ENCODE measurements at places on chromosomes 6 and 20. TPM values are rescaled to one million over a fixed set of nuclear protein-coding genes. Genes with fewer than 3 reads are reported as not detected.

DNA sequence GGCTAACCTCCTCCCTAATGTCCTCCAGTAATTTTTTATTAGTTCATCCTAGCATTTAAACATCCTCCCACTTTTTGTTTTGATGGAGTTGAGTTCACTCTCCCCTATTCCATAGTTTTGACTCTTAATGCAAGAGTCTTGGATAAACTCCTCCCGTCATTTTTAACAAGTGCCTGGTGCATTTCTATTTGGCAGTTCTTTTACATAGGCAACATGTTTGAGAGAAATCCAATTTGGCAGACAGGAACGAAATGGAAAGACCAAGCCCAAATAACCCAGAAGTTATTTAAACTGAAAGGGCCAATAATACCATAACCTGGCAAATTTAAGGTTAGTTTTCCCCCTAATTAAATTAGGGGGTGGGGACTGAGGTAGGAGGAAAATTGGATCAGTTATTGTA is 291.5 kb upstream of the MANEA start:
- no peaks in the 10 kb centered on the region for H3K4me1 ChIP-seq
- H3K36me3 ChIP-seq: no peaks in the 10 kb centered on the region
- H3K27me3 ChIP-seq: no peaks in the 10 kb centered on the region
- H3K4me3 ChIP-seq: no peak overlapping the region
- H3K27ac ChIP-seq: no peak overlapping the region
- DNase-seq: no peak

The HSPA12B gene
- total RNA-seq: 0.08 TPM

DNA sequence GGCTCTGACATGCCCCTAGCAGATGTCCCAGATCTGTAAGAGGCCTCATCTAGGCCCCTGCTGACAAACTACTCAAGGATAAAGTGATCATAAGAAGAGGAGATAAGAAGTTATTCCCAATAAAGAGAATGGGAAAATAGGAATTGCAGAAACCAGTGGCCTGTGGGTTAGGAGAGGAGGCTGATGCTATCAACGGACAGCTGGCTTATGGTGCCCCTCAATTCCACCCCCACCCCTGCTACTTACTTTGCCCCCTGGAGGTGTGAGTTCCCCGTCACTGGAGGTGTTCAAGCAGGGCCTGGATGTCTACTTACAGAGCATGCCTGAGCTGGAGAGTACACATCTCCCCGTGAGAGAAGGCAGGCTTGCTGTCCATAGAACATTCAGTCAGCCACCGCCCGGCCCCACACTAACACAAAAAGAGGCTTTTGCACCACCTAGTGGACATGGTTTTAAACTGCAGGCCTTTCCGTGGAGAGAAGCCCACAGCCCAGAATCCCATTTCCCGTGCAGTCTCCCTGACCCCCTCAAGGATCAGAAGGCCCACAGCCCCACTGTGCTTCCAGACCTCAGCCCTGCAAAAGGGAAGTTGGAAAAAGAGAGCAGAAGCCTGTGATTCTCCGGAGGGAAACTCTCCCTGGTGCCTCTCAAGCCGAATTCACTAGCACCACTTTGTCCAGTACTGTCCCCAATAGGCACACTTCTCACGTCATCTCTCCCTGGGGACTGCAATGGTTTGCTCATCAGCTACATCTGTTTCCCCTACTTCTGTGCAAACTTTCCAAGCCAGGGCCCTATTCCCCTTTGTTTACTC is 23.8 kb upstream of the BNIP5 start:
- peaks cover 27% of the 10 kb centered on the region for H3K4me1 ChIP-seq
- H3K36me3 ChIP-seq: peaks cover 21% of the 10 kb centered on the region
- H3K27ac ChIP-seq: no peak overlapping the region
- H3K4me3 ChIP-seq: no peak overlapping the region
- peaks cover 6% of the 10 kb centered on the region for H3K27me3 ChIP-seq
- peak; percentile 77 for DNase-seq

The NKX2-2 gene
- total RNA-seq: not detected

DNA sequence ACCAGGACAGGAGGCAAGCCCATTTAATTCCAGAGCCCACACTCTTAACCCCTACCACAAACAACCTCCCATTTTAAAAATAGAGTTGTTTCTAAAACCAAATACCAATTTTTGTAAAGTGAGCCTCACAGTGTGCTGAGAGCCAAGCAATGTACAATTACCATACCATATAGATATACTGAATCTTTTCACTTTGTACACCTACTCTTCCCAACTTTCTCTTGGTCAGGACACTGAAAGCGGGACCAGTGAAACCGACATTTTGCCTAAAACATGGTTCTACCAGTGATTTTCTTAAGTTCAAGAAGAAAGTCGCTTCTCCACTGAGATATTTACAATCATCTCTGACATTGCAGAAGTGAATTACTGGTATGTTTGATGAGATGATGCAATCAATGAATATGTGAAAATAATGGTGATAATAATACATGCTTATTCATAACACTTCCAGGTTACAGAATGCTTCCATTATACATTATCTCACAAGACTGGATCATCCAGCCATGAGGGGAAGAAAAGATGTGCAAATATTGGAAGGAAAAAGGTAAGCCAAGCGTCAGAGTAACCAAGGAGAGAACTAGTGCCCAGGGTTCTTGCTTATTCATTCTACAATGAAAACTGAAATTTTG is 74.1 kb downstream of the HIVEP2 start:
- H3K36me3 ChIP-seq: peaks cover 26% of the 10 kb centered on the region
- H3K4me3 ChIP-seq: no peak overlapping the region
- H3K27ac ChIP-seq: peak overlapping the region; percentile 32
- H3K27me3 ChIP-seq: no peaks in the 10 kb centered on the region
- H3K4me1 ChIP-seq: peaks cover 76% of the 10 kb centered on the region
- no peak for DNase-seq

DNA sequence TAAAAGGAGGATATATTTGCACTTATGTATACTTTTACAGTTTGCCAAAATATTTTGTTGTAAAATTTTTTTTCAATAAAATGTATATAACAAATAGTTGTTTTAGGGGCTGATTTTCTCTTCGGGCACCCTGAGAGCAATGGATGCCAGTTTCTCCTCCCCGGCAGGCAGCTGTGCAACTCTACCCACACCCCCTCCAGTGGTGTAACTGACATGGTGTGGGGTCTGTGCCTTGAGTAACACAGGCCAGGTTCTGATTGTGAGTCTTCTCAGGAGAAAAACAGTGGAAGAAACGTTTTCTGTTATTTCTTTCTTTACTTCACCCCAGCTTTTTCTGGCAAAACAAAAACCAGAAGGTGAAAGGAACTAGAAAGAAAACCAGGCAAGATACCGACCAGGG is 6.1 kb downstream of the FOXF2 start:
- no peak for DNase-seq
- H3K27me3 ChIP-seq: peaks cover 71% of the 10 kb centered on the region
- no peak overlapping the region for H3K4me3 ChIP-seq
- no peak overlapping the region for H3K27ac ChIP-seq

- no peaks in the 10 kb centered on the region for H3K4me1 ChIP-seq
- H3K4me3 ChIP-seq: no peak overlapping the region
- no peak overlapping the region for H3K27ac ChIP-seq
- no peak for DNase-seq
- no peaks in the 10 kb centered on the region for H3K36me3 ChIP-seq
These were observed 14.6 kb upstream of the SLC22A2 start for GRCh38 chr6:160273196-160273595.

- no peaks in the 10 kb centered on the region for H3K27me3 ChIP-seq
- H3K4me1 ChIP-seq: peaks cover 5% of the 10 kb centered on the region
- DNase-seq: no peak
- peaks cover 2% of the 10 kb centered on the region for H3K36me3 ChIP-seq
- H3K4me3 ChIP-seq: no peak overlapping the region
- H3K27ac ChIP-seq: no peak overlapping the region
These were observed 284.0 kb upstream of the RUNX2 start for GRCh38 chr6:45044086-45044485.

The GABRR1 gene
- not detected for total RNA-seq

The NKAIN4 gene
- total RNA-seq: not detected

The ROMO1 gene
- total RNA-seq: 114 TPM

The RIMS4 gene
- not detected for total RNA-seq

The UNC5CL gene
- 2.3 TPM for total RNA-seq

DNA sequence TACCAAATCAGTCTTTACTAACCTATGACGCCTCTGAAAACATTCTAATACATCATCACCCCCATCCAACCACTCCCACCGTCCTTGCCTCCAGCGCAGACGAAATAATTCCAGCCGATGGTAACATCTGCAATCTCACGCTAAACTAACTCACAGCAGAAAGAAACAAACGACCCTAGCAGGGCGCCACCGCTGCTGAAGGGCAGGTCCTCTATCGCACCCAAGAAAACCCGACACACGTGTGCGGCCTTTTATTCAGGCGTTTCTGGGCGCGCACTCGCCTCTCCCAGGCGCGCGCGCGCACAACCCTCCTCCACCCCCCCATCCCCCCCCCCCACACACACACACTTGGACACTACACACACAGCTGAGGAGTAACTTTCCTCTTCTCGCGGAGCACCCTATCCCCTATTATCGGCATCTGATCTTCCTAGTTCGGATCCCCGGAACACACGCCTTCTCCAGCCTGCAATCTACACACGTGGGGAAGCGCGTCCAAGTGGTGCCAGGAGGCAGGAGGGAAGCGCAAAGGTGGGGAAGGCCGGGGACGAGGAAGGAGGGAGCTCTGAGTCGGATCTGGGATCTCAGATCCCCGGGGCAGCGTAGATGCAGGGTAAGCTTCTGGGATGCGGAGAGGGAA is 1.4 kb downstream of the GFOD1 start:
- peak overlapping the region; percentile 79 for H3K4me3 ChIP-seq
- H3K36me3 ChIP-seq: no peaks in the 10 kb centered on the region
- DNase-seq: no peak
- peaks cover 24% of the 10 kb centered on the region for H3K27me3 ChIP-seq
- peaks cover 43% of the 10 kb centered on the region for H3K4me1 ChIP-seq

- no peak overlapping the region for H3K4me3 ChIP-seq
- H3K4me1 ChIP-seq: peaks cover 17% of the 10 kb centered on the region
- H3K27me3 ChIP-seq: no peaks in the 10 kb centered on the region
These were observed 50.2 kb downstream of the VAPB start for GRCh38 chr20:58438970-58439808.

The FILIP1 gene
- total RNA-seq: not detected

The VSX1 gene
- not detected for total RNA-seq

DNA sequence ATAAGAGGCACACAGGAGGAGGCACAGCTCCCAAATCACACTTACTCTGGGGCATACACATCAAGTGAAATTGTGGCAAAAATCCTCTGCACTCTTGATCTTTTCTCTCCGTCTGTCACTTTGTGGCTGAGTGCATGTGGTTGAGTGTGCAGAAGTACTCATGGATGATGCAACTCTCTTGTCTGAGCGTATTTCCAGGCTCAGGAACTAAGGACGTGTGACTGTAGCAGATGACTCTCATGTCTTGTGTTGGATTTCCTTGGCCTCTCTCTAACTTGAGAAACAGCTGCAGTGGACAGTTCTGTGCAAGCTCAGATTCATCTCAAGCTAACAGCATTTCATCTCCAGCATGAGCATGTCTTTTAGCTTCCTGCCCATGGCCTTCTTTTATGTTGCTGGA is 245.4 kb upstream of the FLRT3 start:
- no peaks in the 10 kb centered on the region for H3K4me1 ChIP-seq
- H3K36me3 ChIP-seq: no peaks in the 10 kb centered on the region
- no peak overlapping the region for H3K27ac ChIP-seq
- H3K27me3 ChIP-seq: no peaks in the 10 kb centered on the region

DNA sequence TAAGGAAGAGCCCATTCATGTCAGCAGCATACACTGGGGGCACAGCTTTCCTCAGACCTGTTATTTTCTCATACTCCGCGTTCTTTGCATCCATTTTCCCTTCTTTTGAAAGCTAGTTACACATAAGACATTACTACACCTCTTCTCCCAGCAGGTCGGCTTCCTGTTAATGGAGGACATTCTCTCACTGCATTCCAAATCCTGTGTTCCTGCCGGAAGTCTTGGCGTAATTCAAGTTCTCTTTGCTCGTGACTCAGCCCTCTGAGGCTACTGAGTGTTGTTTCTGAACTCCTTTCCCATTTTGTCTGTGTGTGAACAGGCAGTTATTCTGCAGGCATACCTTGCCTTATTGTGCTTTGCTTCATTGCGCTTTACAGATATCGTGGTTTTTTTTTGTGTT is 97.5 kb upstream of the ZBTB24 start:
- H3K36me3 ChIP-seq: no peaks in the 10 kb centered on the region
- H3K27ac ChIP-seq: no peak overlapping the region
- no peak overlapping the region for H3K4me3 ChIP-seq
- H3K4me1 ChIP-seq: no peaks in the 10 kb centered on the region
- no peak for DNase-seq
- H3K27me3 ChIP-seq: no peaks in the 10 kb centered on the region

The SLC17A3 gene
- total RNA-seq: 0.15 TPM

The JARID2 gene
- 28.4 TPM for total RNA-seq

GRCh38 chr6:125906158-125906998 is 50.2 kb upstream of the HINT3 start:
- peak; percentile 45 for DNase-seq
- H3K36me3 ChIP-seq: peaks cover 41% of the 10 kb centered on the region
- H3K27me3 ChIP-seq: no peaks in the 10 kb centered on the region
- no peak overlapping the region for H3K27ac ChIP-seq
- H3K4me3 ChIP-seq: no peak overlapping the region

DNA sequence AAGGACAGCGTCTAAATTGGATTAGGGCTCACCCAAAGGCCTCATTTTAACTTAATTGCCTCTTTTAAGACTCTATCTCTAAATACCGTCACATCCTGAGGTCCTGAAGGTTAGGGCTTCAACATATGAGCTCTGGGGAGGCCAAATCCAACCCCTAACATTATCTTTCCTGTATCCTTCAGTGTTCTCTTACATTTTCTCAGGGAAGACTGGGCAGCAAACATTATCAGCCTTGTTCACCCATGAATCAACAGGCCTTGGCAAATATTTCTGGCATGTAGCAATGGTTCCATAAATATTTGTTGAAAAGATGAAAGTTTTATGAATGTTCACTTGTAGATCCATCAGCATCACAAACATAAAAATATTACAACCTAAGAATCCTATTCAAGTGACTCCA is 24.6 kb upstream of the FOXF2 start:
- H3K4me3 ChIP-seq: no peak overlapping the region
- H3K27me3 ChIP-seq: peaks cover 34% of the 10 kb centered on the region
- no peaks in the 10 kb centered on the region for H3K4me1 ChIP-seq
- no peaks in the 10 kb centered on the region for H3K36me3 ChIP-seq

DNA sequence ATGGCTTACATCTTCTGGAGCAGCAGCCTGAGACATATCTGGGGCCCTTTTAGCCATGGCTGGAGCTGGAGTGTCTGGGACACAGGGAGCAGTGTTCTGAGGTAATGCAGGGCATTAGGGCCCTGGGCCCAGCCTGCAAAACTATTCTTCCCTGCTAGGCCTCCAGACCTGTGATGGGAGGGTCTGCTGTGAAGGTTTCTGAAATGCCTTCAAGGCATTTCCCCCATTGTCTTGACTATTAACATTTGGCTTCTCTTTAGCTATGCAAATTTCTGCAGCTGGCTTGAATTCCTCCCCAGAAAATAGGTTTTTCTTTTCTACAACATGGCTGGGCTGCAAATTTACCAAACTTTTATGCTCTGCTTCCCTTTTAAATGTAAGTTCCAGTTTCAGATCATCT is 61.5 kb downstream of the EDN1 start:
- no peak for DNase-seq
- H3K4me1 ChIP-seq: no peaks in the 10 kb centered on the region
- no peaks in the 10 kb centered on the region for H3K36me3 ChIP-seq
- no peaks in the 10 kb centered on the region for H3K27me3 ChIP-seq

GRCh38 chr6:160121981-160122380 is 366 bp downstream of the SLC22A1 start:
- H3K27me3 ChIP-seq: no peaks in the 10 kb centered on the region
- peaks cover 7% of the 10 kb centered on the region for H3K36me3 ChIP-seq
- no peak for DNase-seq
- no peak overlapping the region for H3K27ac ChIP-seq

The TPD52L1 gene
- not detected for total RNA-seq

Measured in activated CD4-positive, alpha-beta memory T cell treated with anti-CD3 and anti-CD28 coated beads, Interleukin-2, amount 10 ng/mL, durations not matched to agents 7 days and 5 days (primary cell).